ENCODE measurements at places on chromosomes 6 and 20. TPM values are rescaled to one million over a fixed set of nuclear protein-coding genes. Genes with fewer than 3 reads are reported as not detected.

Gene TREM2
- total RNA-seq: not detected

Gene TLDC2
- not detected for total RNA-seq

Gene LINC00237
- total RNA-seq: not detected

Gene OLIG3
- 0.94 TPM for total RNA-seq

Gene ZSCAN9
- total RNA-seq: 11.6 TPM

Gene SRMS
- not detected for total RNA-seq

Gene FYN
- 323 TPM for total RNA-seq

All from activated CD8-positive, alpha-beta memory T cell treated with anti-CD3 and anti-CD28 coated beads, Interleukin-2, amount 10 ng/mL, durations not matched to agents 7 days and 5 days (primary cell).